ENCODE measurements at places on chromosomes 4 and X.

DNA sequence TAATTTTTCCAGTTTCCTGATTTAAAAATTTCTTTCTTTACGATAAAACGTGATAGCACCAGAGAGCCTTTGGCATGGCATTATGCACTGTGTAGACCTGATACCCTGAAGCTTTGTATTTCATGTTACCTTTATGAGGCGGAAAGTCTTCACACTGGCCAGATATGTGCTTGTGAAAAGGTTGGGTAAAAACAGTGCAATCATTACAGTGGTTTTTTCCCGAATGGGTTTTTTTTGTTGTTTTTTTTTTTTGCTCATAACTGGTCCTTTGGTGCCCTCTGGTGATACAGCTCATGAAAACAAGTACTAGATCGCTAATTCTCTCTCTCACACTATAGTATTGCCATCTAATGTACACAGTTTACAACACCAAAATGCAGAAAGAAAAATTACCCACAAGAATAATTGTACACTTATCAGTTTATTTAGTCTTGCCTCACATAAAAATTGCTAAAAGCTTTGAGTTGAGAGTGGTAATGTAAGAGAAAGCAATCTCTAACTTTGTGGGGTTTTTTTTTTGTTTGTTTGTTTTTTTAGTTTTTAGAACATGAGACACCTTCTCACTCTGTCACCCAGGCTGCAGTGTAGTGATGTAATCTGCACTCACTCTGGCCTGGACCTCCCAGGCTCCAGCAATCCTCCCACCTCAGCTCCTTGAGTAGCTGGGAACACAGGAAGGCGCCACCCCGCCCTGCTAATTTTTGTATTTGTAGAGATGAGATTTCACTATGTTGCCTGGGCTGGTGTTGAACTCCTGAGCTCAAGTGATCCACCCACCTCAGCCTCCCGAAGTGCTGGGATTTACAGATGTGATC, 21.3 kb downstream of the SPCS3 start:
- DNase-seq = no peak

- no peak for DNase-seq
These were observed 105.4 kb upstream of the DIAPH2 start for GRCh38 chrX:96579252-96579651.

- DNase-seq = no peak
These were observed 59.4 kb downstream of the WDR17 start for GRCh38 chr4:176125063-176125462.

DNA sequence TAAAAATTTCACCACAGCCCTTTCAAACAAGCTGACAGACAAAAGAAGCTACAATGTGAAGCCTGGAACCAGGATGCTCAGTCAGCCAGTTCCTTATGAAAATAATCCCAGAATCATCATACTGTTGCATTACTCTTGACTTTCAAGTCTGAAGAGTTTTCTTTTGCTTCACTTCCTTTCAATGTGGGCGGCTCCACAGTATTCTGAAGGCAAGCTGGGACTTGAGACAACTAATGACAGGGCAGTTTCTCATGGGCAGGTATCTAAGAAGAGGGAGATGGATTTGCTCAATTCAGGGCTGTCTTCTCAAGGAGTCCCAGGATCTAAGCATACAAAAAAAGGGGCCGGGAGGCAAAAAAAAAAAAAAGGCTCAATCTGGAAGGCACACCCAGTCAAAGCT, 173.4 kb downstream of the PAPSS1 start:
- no peak for DNase-seq

GRCh38 chr4:106287353-106287969, 28.5 kb downstream of the TBCK start:
- DNase-seq = no peak

DNA sequence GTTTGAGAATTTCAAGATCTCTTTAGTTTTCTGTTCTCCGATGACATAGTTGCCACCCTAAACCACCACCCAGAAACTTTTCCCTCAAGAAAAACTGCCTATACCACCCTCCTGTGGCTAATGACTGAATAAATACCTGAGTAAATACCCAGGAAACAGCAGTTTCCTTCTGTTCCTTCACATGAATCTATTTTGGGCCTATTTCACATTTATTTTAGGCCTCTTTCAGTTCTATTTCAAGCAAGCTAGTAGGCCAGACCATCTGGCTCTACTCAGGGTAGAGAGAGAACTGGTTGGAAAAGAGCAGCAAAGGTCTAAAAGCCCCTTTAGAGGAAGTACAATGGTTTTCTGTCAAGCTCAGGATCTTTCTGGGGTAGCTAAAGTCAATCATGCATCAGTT, 23.4 kb downstream of the ARHGEF9 start:
- no peak for DNase-seq

GRCh38 chr4:43126595-43126994, 234.1 kb downstream of the GRXCR1 start:
- no peak for DNase-seq

DNA sequence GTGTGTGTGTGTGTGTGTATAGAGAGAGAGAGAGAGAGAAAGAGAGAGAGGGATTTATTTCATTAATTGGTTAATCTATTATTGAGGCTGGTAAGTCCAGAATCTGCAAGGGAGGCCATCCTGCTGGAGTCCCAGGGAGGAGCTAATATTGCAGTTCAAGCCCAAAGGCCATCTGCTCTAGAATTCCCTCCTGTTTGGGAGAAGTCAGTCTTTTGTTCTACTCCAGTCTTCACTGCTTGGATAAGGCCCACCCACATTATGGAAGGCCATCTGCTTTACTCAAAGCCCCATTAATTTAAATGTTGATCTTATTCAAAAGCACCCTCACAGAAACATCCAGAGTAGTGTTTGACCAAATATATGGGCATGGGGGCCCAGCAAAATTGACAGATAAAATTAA, 317.5 kb upstream of the RASGEF1B start:
- no peak for DNase-seq

GRCh38 chr4:48640699-48641098, 139.4 kb downstream of the FRYL start:
- DNase-seq = no peak

DNA sequence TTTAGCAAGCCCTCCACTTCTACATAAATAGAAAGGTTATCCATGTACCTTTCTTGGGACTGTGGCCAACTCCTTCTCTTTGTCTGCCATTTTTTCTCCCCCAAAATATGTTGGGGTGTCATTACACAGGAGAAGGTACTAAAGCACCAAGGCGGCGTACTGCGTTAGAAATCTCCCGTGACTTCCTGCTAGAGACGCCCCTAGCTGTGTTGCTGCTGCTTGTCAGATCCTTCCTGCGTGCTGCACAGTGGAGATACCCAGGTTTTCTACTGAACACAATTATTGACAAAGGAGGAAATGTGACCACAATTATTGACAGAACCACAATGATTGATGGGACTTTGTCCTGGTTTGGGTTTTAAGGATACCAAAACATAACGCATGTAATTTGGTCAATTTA, 97.7 kb downstream of the EFHC2 start:
- peak; percentile 17 for DNase-seq

GRCh38 chrX:154829926-154830442, 4.5 kb downstream of the SMIM9 start:
- no peak for DNase-seq

- no peak for DNase-seq
These were observed 1272.7 kb downstream of the C4orf33 start for GRCh38 chr4:130368668-130369067.

- DNase-seq = no peak
These were observed 31.9 kb upstream of the ANTXR2 start for GRCh38 chr4:80104927-80105326.

- DNase-seq = no peak
These were observed 228.8 kb downstream of the THOC2 start for GRCh38 chrX:123504047-123504446.

GRCh38 chrX:38850807-38851544, 49.7 kb downstream of the MID1IP1 start:
- DNase-seq = no peak

DNA sequence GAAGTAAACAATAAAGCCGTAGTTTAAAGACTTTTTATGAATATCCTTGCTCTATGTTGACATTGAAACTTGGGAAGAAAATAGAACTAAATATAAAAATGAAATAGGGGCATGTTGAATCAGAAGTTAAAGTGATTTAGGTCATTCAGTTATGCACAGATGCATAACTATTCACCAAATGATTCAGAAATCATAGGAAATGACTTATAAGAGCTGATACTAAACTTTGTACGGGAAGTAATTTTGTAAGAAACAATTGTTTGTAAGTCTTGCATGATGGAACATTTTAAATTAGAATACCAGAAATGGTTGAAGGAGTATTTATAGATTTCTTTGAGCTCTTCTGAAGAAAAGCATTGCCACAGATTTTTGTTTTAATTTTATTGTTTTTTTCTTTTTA, 246.5 kb downstream of the CPE start:
- no peak for DNase-seq

- no peak for DNase-seq
These were observed 78.4 kb downstream of the STARD8 start for GRCh38 chrX:68725756-68726365.

DNA sequence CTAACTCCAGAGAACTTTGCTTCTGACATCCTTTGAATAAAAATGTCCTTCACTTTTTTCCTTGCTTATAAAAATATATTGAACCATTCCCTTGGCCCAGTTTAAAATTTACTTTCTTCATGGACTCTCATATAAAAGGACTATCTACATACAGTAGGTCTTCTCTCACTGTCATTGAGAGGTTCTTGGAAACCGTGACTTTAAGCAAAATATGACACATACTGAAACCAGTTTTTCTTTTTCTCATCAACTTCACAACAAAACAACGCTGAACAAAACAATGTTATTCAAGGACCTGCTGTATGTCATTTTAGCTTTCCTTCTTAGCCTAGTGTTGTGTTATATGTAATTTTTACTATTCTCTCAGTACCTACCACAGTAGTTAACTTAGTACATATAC, 496.8 kb downstream of the CENPC start:
- no peak for DNase-seq

GRCh38 chr4:123230061-123230460, 166.5 kb upstream of the SPRY1 start:
- no peak for DNase-seq

- DNase-seq = no peak
These were observed 19.3 kb downstream of the RAP2C start for GRCh38 chrX:132199941-132200340.

- no peak for DNase-seq
These were observed 103.5 kb downstream of the GPR143 start for GRCh38 chrX:9662148-9662547.

- no peak for DNase-seq
These were observed 358 bp downstream of the FGFBP1 start for GRCh38 chr4:15938182-15938581.

DNA sequence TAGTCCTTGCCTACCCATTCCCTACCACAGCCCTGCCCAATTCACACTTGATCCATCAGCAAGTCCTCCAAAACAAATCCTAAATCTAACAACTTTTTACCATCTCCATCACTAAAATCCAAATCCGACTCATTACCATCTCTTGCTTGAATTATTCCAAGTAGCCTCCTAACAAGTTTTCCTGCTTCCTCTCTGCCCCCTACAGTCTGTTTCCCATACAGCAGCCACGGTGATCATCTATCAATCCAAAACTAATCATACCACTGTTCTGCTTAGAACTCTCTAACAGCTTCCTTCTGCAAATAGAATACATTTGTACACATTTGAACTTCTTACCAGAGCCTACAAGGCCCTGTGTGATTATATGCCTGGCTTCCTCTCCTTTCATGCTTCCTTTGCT, 133.0 kb downstream of the SHROOM4 start:
- no peak for DNase-seq

DNA sequence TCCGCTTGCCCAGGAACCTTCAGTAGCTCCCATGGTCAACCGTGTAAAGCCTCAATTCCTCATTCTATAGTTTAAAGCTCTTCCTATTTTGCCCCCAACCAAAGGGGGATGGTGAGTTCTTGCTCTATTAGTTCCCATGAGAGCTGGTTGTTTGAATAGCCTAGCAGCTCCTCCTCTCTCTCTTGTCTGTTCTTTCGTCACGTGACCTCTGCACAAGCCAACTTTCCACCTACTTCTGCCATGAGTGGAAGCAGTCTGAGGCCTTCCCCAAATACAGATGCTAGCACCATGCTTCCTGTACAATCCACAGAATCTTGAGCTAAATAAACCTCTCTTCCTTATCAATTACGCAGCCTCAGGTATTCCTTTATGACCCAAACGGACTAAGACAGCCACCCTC, 42.8 kb downstream of the ANXA5 start:
- DNase-seq = no peak

GRCh38 chr4:173794662-173795061, 264.6 kb upstream of the HAND2 start:
- DNase-seq = no peak

DNA sequence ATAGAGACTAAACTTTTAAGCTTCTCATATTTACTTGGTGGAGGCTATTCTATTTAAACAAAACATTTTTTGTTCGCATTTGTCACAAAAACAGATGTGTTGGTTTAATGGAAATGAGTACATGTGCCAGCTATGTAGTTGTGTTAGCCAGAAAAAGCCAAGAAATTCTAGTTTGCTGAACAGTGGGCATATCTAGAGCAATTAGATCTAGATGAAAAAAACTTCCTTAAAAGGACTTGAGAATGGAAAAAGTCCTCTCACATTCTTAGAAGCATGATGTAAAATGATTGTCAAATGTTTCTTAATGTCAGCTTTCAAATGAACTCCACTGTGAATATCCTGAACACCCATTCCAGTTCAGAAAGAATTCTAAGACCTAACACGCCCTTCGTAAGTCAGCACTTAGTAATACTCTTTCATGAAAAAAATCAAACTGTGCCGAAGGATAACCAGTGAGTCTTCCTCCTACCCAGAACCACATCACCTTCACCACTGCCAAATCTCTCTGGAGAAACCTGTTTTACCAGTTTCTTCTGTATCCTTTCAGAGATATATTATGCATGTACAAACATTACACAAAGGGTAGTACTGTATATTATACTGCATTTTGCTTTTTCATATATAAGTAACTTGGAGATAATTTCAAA, 28.2 kb downstream of the PHKA1 start:
- DNase-seq = no peak

- no peak for DNase-seq
These were observed 17.6 kb upstream of the GK2 start for GRCh38 chr4:79425586-79425985.

DNA sequence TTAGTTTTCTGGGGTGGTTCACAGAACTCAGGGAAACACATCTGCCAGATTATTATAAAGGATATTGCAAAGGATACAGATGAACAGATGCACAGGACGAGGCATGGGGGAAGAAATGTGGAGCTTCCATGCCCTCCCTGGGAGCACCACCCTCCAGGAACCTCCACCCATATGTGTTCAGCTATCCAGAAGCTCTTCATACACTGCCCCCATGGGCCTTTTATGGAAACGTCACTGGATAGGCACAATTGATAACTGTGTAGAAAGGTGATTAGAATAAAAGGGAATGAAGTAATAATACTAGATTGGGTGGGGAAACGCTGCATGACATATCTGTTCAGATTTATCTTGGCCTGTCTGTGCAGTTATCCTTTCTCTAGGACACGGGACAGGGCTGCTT, 357.9 kb downstream of the HS3ST1 start:
- DNase-seq = no peak

- DNase-seq = peak; percentile 55
These were observed 44.5 kb downstream of the SEPTIN11 start for GRCh38 chr4:76993787-76994641.

- DNase-seq = no peak
These were observed 29.5 kb upstream of the MTNR1A start for GRCh38 chr4:186584912-186585311.

Data from activated CD4-positive, alpha-beta T cell treated with anti-CD3 and anti-CD28 coated beads for 48 hours (primary cell).